ENCODE measurements at places on chromosomes 2 and 18.

DNA sequence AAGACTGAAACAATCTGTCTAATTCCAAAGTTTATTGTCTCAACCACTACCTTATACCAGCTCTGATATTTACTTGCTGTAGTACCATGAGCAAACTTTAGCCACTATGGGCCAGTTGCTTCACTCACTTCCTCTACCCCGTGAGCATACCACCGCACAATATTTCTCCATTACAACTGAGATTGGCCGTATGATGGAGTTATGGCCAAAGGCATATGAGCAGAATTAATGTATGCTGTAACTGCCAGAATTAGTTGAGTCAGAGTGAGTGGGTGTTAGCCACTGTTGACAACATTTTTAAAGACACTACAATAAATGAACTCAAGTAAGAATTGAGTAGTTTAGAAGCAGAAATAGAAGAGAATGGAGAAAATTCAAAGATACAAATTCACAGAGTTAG, 69.7 kb downstream of the LRATD1 start:
- no peak for DNase-seq

DNA sequence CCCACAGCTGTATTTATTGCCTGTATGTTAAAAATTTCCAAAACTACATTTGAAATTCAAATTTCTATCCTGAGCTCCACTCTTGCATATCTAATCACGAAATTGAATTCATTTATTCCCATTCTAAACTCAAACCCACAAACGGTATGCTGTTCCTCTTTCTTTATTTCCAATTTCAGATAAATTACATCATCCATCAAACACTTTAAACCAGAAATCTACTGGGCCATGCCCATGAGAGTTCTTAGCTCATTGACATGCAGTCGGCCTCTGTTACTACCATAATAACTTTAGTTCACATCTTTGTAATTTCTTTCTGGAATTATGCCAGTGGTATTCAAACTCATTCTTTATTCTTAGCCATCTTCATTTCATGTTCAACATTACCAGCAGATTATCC, 100.3 kb downstream of the COL3A1 start:
- DNase-seq = no peak

GRCh38 chr2:205133544-205133943, 548.8 kb upstream of the NRP2 start:
- no peak for DNase-seq

DNA sequence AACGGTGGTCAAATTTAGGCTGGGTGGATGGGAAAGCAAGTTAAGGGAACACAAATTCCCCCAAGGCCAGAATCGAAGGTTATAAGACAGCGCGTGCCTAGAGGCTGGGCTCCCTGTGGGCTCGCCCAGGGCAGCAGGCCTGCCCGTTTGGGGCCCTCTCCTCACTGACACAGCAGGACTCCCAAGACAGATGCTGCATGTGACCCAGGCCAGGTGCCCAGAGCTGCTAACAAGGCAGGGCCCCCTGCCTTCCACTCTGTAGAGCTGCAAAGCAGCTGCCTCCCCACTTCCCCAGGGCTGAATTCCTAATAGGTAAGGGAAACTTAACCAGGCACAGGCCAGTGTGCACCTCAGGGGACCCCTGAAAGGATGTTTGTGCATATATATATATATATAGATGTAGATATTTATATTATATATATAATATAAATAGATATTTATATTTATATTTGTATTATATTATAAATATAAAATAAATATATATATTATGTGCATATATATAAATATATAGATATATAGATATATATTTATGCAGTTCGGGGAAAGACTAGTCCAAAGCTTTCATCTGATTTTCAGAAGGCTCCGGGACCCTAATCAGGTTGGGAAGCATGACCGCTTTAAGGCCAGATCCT, 43.7 kb downstream of the TMEM37 start:
- DNase-seq = no peak

DNA sequence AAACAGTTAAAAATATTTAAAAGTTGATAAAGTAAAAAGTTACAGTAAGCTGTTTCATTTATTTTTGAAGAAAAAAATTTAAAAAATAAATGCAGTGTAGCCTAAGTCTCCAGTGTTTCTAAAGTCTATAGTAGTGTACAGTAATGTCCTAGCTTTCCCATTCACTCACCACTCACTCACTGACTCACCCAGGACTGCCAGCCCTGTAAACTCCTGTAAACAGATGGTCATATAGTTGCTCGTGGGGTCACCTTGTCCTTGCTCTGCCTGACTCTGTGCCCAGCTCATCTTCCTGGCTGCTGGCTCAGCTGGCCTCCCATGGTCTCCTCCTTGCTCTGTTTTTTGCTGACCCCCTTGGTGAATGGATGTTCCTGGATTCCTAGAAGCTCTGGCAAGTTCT, 180.3 kb downstream of the VAPA start:
- no peak for DNase-seq

GRCh38 chr2:130823886-130824491, 12.7 kb upstream of the ARHGEF4 start:
- DNase-seq = peak; percentile 5

DNA sequence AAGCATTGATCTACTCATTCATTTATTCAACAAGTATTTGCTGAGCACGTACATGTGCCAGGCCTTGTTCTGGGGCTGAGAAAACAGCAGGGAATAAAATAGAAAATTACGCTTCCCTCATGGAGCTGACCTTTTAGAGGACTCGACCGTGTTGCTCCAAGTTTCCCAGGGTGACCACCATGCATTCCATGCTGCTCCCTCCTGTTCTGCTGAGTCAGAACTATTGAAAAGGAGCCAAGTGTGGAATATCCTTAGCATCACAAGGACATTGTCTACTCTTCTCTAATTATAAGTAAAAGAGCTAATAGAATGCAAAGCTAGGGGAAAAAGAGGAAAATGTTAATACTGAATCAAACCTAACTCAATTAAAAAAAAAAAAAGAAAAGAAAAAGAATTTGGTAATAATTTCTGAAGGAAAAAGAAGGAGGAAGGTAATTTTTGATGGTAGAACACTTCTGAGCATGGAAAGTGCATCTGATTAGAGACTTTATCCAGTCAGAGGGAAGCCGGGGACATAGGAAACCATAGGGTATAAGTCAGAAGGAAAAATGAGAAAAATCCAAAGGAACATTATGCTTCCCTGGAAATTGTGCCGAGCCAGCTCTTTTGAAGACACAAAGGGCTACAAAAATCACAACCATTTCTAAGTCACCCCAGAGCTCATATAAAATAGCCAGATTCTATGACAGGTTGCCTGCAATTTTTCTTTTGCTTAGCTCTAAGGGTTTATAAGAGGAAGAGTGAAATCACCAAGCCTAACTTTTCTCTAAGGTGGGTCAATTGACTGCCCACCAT, 339.4 kb downstream of the RND3 start:
- DNase-seq = no peak

DNA sequence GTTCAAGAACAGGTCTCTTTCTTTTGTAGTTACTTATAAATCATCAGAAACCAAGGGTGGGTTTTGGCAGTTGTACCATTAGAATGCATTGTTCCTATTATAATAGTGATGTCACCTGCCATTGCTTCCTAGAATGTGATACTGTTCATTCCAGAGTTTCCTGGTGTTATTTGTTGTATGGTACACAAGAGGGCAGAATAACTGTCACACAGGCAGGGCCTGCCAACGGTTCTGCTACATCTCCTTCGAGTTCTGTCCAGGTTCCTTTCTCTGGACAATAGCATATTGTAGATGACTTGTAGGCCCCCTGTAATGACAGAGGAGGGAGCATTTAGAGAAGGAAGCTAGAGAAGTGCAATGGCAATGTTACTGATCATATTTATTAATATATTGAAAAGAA, 98.3 kb downstream of the KLHL14 start:
- no peak for DNase-seq

DNA sequence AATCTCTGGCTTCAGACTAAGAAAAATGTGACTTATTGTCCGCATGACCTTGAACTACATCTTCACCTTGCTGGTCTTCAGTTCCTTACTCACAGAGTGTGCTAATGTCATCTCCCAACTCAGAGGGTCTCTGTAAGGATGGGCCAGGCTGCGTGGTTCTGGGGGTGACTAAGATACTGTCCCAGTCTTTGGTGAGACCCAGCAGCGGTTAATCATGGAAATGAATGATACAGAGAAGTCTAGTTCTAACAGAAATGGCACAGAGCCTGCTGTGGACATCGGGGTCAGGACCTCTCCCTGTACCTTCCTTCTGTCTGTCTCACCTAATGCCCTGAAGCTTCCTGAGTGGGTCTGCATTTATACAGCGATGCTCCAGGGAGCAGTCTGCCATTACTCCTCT, 662.7 kb upstream of the HS6ST1 start:
- no peak for DNase-seq

DNA sequence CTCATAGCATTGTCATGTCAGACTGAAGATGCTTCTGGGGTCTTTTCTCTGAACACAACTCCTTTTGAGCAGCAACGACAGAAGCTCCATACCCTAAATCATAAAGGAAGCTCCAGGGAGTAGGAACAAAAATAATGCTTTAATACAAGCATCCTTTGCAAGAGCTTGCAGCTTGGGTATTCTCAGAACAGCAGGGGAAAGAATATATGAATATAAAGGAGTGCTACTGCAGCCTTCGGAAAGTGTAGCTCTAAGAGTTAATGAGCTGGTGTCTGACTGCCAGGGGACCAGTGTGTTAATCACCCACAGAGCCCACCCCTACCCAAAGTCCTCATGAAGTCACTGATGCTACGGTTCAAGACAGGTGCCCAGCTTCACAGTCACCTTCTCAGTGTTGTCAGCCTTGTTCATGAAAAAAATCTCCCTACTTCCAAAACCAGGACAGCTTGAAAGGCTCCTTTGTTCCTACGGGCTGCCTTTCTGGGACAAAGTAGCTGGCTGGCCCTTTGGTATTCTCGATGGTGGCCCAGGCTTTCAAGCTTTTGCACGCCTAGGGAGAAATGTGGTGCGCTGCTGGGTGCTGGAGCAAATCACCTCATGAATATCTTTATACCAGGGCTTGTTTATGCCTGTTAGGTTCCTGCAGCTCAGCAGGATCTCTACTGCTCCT, 259.7 kb downstream of the CMPK2 start:
- no peak for DNase-seq

DNA sequence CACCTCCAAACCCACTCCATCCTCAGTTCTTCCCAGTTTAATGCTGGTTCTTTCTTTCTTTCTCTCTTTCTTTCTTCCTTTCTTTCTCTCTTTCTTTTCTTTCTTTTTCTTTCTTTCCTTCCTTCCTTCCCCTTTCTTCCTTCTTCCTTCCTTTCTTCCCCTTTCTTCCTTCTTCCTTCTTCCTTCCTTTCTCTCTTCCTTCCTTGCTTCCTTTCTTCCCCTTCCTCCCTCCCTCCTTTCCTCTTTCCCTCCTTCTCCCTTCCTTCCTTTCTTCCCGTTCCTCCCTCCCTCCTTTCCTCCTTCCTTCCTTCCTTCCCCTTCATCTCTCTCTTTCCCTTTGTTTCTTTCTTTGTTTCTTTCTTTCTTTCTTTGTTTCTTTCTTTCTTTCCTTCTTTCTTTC, 50.9 kb downstream of the PDCL3 start:
- DNase-seq = no peak

DNA sequence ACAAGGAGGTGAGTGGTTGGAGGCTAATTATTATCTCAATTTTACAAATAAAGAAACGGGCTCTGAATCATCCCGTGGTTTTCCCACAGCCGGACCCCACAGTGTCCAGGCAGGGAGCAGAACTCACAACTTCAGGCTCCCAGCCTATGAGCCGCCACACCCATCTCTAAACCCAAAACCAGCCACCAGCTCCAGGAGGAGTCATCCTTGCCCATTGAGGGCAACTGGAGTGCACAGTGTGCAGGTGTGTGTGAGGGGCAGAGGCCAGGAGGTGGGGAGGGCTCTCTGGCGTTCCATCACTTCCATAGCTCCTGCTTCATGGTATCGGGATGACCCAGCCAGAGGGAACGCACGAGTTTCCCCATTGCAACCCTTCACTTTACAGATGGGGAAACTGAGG, 144.5 kb downstream of the CYP26B1 start:
- DNase-seq = no peak

Measured in stimulated activated CD4-positive, alpha-beta T cell treated with anti-CD3 and anti-CD28 coated beads, Interleukin-1b, Interleukin-23, amount 100 ng/mL, for 1 hour (primary cell).